Fibroblast of skin of right quadriceps (primary cell): ENCODE measurements at places on chromosomes 3 and 15.

GRCh38 chr3:43181202-43181821 lies 75.4 kb upstream of the POMGNT2 start:
- no peak for DNase-seq

DNA sequence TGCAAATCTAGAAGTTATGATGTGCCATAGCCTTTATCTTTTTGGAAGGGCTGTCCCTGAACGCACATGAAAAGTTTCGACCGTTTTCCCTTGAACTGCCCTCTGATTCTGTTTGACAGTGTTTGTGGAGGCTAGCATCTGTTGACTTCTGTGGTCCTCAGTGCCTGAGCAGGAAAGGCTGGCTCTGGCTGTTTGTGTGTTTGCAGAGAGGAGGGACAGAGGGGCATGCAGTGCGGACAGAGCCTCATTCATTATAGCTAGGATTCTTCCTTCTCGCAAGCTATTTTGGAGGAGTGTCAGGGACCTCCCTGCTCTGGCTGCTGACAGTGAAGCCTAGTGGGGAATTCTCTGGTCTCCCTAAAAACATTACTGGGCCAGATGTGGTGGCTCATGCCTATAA lies 64.5 kb downstream of the CDAN1 start:
- no peak for DNase-seq

DNA sequence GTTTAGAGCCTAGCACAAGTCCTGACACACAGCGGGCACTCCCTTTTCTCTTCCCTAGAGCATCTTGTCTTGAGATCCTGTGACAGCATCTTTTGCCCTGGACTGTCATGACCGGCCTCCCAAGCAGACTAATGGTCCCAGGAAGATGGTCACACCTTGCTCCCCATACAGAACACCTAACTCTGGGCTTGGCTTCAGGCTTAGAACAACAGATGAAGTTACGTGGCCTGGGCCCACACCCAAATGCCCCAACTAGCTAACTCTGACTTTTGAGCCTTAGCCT lies 781 bp upstream of the IP6K1 start:
- no peak for DNase-seq

DNA sequence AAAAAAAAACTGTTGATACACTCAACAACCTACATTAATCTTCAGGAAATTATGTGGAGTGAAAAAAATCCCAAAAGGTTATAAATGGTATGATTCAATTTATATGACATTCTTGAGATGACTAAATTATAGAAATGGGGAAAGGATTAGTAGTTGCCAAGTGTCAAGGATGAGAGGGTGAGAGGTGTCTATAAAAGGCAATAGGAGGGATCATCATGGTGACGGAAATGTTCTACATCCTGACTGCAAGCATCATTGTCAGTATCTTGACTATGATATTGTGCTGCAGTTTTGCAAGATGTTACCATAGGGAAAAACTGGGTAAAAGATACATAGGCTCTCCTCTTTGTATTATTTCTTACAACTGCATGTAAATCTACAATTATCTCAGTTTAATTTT lies 125.6 kb downstream of the FRMD5 start:
- DNase-seq = no peak

DNA sequence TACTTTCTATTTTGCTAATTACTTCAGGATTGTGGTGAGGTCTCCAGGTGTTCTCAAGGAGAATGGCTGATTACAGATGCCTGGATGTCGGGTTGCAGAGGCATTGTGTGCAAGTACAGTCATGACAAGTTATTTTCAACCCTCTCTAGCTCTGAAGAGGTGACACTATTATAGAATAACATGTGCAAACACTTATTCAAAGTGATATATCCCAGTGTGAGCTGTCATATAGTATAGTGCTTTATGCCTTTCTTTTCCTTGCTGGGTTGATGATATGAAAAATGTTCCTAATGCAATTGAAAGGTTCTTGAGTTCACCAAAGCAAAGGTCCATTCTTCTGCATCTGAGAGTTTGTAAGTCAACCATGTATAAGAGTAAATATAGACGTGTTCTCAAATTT lies 167.2 kb downstream of the SPATA16 start:
- DNase-seq = no peak

GRCh38 chr3:136194409-136195257 lies 1.5 kb downstream of the MSL2 start:
- peak; percentile 10 for DNase-seq

- no peak for DNase-seq
Observed at GRCh38 chr15:71385457-71385856, 270.2 kb downstream of the THSD4 start.

- DNase-seq = no peak
Observed at GRCh38 chr15:74243431-74243830, 7.3 kb downstream of the CCDC33 start.

DNA sequence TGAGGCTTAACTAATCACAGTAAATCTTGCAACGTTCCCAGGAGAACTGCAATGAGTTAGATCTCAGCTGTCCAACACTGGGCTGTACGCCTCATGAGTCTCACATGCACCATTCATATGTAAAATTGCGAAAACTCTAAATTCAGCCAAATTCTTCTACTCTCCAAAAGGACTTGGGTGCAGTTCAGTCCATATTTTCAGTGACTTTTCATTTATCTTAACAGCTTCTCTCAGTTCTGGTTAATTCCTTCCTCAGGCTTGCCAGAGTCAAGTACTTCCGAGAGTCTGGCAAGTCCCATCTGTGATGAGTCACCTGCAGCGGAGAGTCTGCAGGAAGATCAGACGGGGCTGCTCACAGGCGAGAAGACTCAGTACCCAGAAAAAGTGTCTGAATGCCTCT lies 11.5 kb downstream of the CCDC80 start:
- DNase-seq = peak; percentile 87

- no peak for DNase-seq
Observed at GRCh38 chr3:181487236-181487978, 224.3 kb upstream of the SOX2 start.

DNA sequence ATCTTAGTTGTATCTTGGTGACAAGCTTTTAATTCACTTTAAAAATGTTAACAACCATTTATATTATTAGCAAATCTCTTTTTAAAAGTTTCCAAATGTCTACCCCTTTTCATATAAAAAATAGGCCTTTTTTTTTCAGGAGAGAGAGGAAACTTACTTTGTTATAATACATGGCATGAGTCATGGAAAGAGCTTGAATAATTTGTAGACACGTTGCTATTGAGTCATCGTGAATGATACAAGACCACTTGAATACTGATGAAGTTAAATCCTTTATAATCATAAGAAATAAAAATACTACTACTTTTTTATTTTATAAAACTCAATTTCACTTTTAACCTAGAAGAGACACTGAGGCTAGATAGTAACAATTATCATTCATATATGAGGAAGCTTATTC lies 70.3 kb upstream of the BBX start:
- DNase-seq = peak; percentile 31

DNA sequence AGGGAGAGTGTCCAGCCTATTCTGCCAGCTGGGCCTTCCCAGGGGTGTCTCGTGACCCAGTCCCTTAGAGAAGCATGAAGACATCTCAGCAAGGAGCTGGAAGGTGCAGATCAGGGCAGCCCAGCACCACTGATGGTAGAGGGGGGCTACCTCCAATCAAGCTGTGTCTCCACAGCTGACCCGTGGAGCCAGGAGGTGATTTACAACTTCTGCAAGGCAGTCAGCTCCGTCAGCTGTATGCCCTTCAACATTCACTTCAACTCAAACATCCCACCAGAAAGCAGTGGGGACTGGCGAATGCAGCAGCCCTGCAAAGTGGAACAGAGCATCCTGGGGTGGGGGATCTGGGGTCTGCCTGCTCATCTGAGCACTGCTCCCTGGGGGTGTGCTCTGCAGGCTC lies 32.6 kb upstream of the FRG2C start:
- no peak for DNase-seq

- DNase-seq = no peak
Observed at GRCh38 chr3:186133980-186134379, 25.1 kb upstream of the ETV5 start.

- peak; percentile 83 for DNase-seq
Observed at GRCh38 chr3:129228891-129229585, 20.4 kb upstream of the COPG1 start.

DNA sequence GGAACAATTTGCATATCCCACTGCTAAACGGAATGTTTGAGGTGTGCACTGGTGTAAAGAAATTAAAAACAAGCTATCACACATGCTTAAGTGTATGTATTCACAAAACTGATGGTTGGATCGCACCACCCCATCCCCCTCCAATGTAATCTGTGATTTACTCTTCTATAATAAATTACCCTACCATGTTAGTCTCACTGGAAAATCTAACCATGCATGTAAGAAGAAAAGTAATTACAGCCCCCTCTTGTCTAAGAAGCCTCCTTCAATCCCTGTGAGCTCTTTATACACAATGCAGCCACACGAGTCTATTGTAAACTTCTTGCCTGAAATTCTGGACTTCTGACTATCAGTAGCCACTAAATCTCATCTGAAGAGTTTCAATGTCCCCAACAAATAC lies 173.6 kb downstream of the ZBTB20 start:
- DNase-seq = no peak

- peak; percentile 57 for DNase-seq
Observed at GRCh38 chr3:8301977-8302735, 199.5 kb upstream of the LMCD1 start.

- DNase-seq = no peak
Observed at GRCh38 chr15:76335307-76336253, 993 bp upstream of the ISL2 start.

GRCh38 chr15:53389271-53390037 lies 370.0 kb downstream of the WDR72 start:
- DNase-seq = no peak

GRCh38 chr3:40490916-40491315 lies 14.0 kb downstream of the ZNF619 start:
- DNase-seq = no peak

GRCh38 chr15:63712828-63713520 lies 115.8 kb downstream of the FBXL22 start:
- no peak for DNase-seq

GRCh38 chr3:53181024-53181371 lies 20.0 kb downstream of the PRKCD start:
- no peak for DNase-seq

GRCh38 chr3:56110886-56111285 lies 357.4 kb downstream of the ERC2 start:
- DNase-seq = no peak

GRCh38 chr15:48896869-48897814 lies 19.2 kb downstream of the EID1 start:
- DNase-seq = peak; percentile 79

- DNase-seq = no peak
Observed at GRCh38 chr3:78992400-78992799, 775.4 kb downstream of the ROBO1 start.

DNA sequence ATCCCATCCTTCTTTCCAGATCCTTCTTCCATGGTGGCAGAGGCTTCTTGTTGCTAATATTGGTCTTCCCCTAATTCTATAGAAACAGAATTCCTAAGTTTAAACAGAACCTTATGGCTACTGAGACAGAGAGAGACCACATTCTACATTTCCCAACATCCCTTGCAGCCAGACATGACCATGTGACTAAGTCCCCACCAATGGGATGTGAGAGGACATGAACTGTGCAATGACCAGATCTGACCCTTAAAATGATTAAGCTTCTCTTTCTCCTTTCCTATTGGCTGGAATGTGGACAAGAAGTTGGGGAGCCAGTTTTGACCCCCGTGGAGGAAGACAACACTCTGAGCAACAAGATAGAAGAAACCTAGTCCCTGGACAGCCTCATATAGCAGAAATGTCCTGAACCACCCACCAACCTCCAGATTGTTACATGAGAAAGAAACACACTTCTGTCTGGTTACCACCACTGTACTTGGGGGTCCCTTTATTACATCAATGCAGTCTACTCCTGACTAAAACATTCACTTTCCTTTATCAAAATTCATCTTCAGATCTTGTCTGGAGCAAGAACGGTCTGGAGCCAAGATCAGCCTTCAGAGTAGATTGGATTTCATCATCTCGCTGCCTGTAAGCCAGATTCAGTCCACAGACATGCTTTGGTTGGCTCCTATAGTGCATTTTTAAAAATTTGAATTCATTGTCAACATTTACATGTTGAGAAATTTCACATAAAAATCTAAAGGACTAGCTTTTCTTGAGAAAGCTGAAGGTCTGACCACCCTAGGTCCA lies 183.9 kb downstream of the SHQ1 start:
- DNase-seq = peak; percentile 7

GRCh38 chr15:73704869-73705645 lies 20.9 kb downstream of the CD276 start:
- peak; percentile 44 for DNase-seq

DNA sequence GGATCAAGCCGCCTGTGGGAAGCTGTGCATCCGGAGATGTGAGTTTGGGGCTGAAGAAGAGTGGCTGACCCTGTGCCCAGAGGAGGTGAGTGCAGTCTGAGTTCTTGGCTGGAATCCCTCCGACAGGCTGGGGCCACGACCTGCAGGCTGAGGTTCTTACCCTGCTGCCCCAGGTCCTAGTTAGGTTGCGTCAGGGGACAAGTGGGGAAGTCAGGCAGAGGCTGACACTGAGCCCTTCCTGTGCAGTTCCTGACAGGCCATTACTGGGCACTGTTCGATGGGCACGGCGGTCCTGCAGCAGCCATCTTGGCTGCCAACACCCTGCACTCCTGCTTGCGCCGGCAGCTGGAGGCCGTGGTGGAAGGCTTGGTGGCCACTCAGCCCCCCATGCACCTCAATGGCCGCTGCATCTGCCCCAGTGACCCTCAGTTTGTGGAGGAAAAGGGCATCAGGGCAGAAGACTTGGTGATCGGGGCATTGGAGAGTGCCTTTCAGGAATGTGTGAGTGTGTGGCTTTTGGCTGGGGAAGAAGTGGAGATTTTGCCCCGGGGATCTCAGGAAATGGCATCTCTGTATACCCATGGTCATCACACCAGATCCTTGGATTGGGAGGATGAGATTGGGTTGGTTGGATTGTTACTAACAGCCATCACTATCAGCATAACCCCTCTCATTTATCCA lies 1.3 kb downstream of the PPM1M start:
- no peak for DNase-seq

DNA sequence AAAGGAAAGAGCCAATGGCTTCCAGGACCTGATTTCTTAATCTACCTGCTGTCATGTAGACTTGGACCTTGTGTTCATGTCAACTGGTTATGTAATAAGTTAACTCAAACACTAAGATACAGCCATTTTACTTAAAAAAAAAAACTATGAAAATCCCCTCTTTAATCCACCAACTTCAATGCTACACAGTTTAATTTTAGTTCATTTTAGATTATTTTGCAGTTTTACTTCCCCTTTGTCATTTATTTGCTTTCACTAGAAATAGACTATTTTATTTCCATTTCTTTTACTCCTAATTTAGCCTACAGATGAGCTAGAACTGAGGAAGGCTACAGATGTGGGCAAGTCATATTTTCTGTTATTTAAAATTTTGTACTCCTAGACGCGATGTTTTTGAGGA lies 10.7 kb upstream of the DNAJC13 start:
- DNase-seq = no peak

- peak; percentile 15 for DNase-seq
Observed at GRCh38 chr3:62445275-62445674, 71.9 kb upstream of the FEZF2 start.

- no peak for DNase-seq
Observed at GRCh38 chr3:148879256-148879655, 14.2 kb downstream of the CPA3 start.

GRCh38 chr3:27570421-27571106 lies 86.4 kb upstream of the SLC4A7 start:
- no peak for DNase-seq

- no peak for DNase-seq
Observed at GRCh38 chr3:144033863-144034262, 62.2 kb downstream of the DIPK2A start.

GRCh38 chr3:70383360-70383831 lies 71.0 kb upstream of the MDFIC2 start:
- no peak for DNase-seq

- peak; percentile 82 for DNase-seq
Observed at GRCh38 chr15:39624806-39625205, 43.9 kb downstream of the THBS1 start.

GRCh38 chr3:122461806-122462205 lies 45.9 kb upstream of the WDR5B start:
- no peak for DNase-seq
